MV-4-11 (cell line): ENCODE measurements at places on chromosomes 11 and 22.

DNA sequence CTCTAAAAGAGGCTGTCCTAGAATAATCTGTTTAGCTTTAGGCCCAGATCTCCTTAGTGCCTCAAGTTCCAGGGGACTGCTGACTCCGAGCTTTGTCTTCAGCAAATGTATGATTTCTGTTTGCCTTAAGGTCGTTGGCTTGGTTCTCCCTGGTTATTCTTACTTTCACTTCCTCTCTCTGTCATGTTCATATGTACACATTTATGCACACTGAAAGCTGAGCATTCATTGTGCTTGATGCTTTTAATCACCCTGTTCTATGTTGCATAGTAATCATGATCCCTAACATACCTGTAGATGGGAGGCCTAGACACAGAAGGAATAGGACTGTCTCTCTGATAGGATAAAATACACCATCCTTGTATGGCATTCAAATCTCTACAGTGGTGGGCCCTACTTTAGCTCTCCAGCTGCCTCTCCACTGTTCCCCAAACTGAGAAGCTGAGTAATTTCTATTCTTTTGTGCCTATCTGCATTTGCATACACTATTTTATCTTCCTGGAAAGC lies 7.2 kb downstream of the PPFIBP2 start:
- DNase-seq: peak; percentile 87

GRCh38 chr22:49308300-49308699 lies 519.4 kb downstream of the BRD1 start:
- no peak for DNase-seq

- DNase-seq: no peak
Measured at GRCh38 chr11:113603277-113604059, 102.6 kb downstream of the TMPRSS5 start.

GRCh38 chr11:40188848-40189247 lies 1270.6 kb downstream of the LRRC4C start:
- DNase-seq: no peak

- no peak for DNase-seq
Measured at GRCh38 chr11:56817661-56818060, 69.2 kb upstream of the OR9G4 start.

DNA sequence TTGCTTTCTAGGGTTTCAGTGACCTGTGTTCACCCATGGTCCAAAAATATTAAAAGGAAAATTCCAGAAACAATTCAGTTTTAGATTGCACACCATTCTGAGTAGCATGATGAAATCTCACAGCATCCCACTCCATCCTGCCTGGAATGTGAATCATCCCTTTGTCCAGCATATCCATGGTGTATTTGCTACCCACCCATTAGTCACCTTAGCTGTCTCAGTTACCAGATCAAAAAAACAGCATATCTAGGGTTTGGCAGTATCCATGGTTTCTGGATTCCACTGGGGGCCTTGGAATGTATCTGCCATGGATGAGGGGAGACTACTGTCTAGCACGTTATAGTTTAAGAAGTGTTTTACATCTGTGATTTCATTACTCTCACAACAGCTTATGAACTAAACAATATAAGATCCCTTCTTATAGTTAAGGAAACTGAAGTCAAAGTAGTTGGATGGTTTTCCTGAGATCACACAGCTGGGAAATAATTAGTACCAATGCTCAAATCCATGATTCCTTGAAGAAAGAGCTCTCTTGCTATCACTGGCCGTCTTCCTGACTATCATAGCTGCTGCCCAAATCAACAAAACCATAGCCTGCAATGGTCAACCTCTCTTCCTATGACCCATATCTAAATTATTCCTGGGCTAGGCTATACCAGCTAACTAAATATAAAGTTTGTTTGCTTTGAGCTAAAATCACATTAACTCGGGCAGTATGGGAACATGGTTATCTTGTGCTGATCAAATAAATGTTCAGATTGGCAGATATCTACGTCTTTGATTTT lies 122.6 kb downstream of the MICAL2 start:
- no peak for DNase-seq

DNA sequence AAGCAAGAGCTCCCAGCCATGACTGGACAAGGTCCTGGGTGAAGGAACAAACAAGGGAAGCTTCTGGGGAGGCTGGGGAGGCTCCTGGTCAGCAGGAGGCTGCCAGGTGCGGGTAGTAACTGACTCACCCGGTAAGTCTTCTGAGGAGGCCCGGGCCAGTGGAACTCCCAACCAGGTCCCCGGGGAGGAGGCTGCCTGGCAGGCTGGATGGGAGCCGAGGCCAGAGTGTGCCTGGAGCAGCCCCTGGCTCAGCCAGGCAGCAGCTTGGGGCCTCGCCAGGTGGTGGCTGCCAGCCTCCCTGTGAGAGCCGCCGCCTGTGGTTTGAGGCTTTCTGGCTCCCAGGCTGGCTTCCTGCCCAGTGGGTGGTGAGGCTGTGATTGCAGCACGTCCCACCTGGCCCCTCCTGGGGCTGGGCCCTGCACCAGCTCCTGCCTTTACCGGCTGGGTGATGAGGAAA lies 46.2 kb downstream of the IGF2 start:
- no peak for DNase-seq

DNA sequence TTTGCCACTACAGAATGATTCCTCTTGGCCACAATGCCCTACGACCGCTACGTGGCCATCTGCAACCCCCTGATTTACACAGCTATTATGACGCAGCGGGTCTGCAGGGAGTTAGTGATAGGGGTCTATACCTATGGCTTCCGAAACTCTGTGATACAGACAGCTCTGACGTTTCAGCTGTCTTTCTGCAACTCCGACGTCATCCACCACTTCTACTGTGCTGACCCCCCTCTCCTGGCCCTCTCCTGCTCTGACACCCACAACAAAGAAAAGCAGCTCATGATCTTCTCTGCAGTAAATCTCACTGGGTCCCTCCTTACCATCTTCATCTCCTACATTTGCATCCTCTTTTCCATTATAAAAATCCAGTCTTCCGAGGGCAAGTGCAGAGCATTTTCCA lies 52.3 kb upstream of the OR5P2 start:
- DNase-seq: no peak

- no peak for DNase-seq
Measured at GRCh38 chr11:62245271-62245753, 3.3 kb downstream of the SCGB1D2 start.

- peak; percentile 30 for DNase-seq
Measured at GRCh38 chr11:78715639-78716311, 141.1 kb upstream of the NARS2 start.

GRCh38 chr11:71381781-71382505 lies 66.2 kb downstream of the DHCR7 start:
- peak; percentile 10 for DNase-seq

GRCh38 chr11:12695873-12696272 lies 21.7 kb downstream of the TEAD1 start:
- DNase-seq: no peak

DNA sequence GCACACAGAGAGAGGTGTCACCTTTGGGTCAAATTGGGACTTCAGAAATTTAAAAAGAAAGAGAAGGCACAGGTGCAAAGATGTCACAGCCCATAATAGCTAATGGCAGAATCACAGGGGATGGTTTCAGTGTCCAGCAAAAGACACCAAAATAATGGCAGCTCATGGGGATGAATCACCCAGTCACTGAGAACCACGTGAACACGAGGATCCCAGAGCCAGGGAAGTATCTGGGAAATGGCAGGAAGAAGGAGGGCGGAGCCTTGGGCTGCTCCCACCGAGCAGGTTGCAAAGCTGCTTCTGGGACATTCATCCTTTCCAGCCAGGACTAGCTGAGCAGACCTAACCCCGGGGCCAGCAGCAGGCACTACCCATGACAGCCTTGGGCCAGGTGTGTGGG lies 45.6 kb downstream of the TRMU start:
- DNase-seq: no peak

DNA sequence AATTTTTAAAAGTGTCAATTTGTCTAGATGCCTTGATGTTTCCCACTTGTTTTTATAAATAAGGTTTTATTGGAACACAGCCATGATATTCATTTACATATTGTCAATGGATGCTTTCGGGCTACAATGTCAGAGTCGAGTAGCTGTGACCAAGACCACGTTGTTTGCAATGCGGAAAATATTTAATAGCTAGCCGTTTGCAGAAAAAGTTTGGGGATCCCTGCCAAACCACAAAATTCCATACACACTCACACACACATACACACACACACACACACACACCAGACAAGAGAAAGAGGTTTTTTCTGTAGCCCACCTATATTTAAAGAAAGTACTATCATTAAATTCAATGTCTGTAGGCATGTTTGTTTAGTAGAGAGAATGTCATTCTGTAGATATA lies 58.3 kb downstream of the TYR start:
- no peak for DNase-seq

DNA sequence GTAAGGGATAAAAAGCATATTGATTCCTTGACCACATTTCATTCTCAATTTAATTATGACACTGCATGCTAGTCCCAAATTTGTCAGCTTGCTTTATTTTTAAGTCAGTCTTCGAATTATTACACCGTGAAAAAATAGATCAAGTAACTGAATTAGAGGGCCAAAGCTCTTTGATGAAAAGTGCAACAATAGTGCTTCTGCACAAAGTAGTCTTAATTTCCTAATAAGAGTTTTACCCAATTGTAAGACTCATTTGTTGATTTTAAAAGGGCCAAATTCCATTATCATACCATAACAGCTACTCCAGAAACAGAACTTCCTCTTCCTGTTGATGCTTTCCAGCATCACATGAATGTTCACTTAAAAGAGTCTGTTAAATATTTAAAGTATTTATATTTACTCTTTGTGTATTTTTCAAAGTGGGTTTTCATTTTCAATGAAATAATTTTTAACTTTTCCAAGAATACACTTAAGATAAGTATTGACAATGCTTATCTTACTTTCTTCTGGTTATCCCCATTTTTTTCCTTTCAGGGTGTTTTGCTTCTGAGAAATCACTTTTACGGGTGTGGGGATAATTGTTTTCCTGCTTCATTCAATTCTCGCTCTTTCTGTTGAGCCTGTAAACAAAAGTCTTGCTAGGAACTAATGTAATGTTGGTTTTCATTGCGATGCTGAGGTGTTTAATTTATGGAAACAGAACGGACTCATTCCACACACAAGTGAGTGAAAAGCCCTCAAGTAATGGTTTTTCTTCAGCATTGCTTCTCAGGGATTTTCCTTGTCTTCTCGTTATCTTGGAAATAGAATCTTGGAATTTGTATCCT lies 2.1 kb downstream of the ARHGEF12 start:
- DNase-seq: no peak

- no peak for DNase-seq
Measured at GRCh38 chr11:35836205-35836604, 107.7 kb upstream of the LDLRAD3 start.

DNA sequence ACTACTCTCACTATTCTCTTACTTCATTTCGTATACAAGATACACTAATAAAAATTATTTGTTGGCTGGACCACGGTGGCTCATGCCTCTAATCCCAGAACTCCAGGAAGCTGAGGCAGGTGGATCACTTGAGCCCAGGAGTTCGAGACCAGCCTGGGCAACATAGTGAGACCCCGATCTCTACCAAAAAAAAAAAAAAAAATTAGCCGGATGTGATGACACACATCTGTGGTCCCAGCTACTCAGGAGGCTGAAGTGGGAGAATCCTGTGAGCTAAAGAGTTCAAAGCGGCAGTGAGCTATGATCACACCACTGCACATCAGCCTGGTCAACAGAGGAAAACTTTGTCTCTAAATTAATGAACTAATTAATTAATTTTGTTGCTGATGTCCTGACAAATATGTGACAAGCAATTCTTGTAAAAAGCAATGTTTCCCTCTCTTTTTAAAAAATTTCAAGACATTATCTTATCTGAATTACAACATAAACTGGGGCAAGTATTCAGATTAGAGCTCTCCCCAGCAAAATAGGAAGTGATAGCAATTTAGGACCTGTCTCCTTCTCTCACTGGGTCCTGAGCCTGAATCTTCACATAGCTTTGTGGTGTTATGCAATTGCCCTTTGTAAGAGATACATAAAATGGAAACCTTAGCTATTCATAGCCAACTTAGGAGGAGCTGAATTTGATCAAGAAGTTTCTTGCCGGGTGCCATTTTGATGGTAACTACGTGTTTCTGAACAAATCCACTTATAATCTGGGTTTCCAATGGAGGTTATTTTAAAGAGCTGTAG lies 17.6 kb upstream of the TMA7B start:
- peak; percentile 95 for DNase-seq

GRCh38 chr11:125180413-125181305 lies 16.1 kb downstream of the PKNOX2 start:
- no peak for DNase-seq

DNA sequence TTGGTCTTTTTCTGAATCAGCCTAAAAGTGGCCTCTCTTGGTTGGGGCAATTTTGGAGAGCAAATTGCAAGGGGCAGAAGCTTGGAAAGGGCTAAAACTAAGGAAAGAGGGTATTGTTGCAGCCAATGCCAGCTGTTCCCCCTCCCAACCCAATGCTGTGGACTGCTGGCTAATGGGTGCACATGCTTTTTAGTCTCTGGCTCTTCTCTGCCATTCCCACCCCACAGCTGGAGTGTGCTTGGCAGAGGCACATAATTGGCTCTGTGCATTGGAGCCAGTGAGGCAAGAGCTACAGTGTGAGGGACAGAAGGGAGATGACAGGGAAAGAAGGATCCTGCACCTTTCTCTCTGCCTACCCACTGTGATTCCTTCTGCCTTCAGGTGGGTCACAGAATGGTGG lies 140.0 kb downstream of the NECTIN1 start:
- DNase-seq: no peak

- DNase-seq: no peak
Measured at GRCh38 chr22:21755851-21756284, 20.3 kb upstream of the YPEL1 start.

DNA sequence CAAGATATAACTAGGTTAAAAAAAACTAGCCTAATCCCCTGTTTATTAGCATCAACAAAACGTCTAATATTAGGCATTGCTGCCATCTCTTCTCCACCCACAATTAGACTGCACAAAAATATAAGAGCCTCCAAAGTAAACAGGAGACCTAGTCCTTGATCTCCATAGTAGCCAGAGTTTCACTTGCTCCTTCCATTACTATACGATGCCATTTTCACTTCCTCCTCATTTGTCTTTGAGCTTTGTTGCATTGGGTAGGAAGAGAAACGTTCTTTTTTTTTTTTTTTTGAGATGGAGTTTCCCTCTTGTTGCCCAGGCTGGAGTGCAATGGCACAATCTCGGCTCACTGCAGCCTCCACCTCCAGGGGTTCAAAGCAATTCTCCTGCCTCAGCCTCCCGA lies 42.3 kb upstream of the RDX start:
- peak; percentile 87 for DNase-seq

DNA sequence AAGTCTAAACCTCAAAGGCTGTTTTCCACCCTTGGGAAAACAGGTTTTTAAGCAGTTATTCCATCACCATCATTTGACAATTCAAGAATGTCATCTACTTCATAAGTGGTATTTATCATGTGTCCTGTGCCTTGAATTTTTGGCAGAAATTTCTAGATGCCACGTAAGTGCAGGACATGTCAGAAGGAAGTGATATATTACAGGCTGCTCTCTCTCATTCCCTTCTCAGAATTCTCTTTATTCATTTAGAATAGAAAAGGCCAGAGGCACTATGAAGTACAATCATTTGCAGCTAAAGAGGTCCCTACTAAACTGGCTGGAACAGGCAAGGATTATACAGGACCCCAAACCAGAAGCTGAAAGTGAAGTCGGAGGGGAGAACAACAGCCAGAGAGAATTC lies 11.9 kb downstream of the RBFOX2 start:
- no peak for DNase-seq
